ENCODE measurements at places on chromosomes 11 and 22.
A peak's percentile ranks its signal among the peaks of the same experiment; 100 is the strongest.

DNA sequence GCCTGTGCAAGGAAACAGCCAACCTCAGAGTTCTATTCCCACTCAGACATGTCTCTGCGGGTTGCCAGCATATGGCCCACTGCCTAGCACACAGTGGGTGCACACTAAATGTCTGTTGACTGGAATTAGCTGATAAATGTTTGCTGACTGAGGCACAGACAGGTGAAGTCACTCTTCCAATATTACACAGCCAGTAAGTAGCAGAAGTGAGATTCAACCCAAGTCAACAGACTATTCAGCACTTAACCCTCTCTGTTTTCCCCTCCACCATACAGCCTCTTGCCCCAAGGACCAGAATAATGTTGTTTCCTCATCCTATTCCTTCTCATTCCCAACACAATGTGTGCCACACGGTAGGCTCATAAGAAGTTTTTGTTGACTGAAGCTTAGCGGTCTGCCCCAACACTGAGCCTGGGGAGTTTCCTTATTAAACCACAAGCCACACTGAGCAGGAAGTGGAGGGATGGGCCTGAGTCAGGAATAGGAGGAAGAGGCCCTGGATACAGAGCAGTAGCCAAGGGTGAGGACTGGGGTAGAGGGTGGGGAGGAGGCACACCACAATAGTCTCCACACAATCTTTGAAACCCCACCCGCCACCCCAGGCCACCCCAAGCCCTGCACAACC lies 15.7 kb upstream of the IL10RA start:
- DNase-seq, result no peak

DNA sequence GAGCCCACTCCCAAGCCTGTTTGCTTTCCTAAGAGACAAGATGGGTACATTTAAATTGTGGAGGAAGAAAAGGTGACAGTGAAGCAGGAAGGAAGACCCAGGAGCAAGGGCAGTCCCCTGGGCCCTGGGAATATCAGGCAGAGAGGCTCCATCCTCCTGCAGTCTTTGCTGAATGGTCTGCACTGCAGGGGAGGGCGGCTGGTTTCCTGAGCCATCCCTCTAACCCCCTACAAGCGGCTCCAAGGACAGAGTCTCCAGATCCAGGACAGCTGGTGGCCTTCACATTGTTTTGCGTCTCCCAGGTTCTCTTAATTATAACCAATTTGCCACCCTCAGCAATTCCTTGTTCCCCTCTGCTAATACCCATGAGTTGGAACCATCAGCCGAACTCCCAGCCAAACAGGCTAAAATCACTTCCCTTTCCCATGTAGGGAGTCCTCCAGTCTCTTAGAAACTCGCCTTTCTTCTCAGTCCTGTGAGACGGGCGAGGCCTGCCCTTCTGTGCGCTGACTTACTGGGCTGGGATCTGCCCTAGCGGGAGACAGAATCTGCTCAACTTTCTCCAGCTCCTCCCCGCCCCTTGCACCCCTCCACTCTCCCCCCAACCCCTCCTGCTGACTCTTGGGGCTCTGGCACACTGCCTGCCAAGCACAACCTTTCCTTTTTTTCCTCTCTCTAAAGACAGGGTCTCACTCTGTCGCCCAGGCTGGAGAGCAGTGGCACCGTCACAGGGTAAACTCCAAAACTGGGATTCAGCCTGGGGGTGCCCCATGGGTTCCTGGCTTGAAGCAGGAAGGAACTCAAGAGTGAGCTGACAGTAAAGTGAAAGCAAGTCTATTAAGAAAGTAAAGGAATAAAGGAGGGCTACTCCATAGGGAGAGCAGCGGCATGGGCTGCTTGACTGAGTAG lies 53.4 kb upstream of the EMID1 start:
- DNase-seq, result peak; percentile 43

DNA sequence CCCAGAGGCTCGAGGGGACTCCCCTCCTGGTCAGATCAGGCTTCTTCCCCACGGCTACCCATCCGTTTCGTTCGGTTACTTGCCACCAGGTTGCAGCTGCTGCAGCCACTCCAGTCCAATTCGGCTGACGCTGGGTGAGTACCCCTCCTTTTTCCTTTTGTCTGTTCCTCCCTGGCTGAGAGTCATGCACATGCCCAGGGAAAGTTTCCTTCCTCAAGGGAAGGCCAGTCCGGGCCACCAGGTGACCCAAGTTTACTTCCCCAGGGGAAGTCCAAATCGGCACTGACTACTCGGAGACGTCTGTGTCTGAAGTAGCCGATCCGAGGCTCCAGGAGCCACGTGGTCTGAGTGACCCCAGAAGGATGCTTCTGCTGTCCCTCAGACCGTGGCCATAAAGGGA lies 13.2 kb upstream of the OR56A3 start:
- DNase-seq, result no peak

- DNase-seq, result no peak
Measured at GRCh38 chr11:36268337-36268985, 20.8 kb downstream of the COMMD9 start.

- no peak for DNase-seq
Measured at GRCh38 chr22:23484651-23485050, 95.4 kb downstream of the IGLL1 start.

GRCh38 chr11:12581923-12582322 lies 92.3 kb upstream of the TEAD1 start:
- DNase-seq, result no peak

DNA sequence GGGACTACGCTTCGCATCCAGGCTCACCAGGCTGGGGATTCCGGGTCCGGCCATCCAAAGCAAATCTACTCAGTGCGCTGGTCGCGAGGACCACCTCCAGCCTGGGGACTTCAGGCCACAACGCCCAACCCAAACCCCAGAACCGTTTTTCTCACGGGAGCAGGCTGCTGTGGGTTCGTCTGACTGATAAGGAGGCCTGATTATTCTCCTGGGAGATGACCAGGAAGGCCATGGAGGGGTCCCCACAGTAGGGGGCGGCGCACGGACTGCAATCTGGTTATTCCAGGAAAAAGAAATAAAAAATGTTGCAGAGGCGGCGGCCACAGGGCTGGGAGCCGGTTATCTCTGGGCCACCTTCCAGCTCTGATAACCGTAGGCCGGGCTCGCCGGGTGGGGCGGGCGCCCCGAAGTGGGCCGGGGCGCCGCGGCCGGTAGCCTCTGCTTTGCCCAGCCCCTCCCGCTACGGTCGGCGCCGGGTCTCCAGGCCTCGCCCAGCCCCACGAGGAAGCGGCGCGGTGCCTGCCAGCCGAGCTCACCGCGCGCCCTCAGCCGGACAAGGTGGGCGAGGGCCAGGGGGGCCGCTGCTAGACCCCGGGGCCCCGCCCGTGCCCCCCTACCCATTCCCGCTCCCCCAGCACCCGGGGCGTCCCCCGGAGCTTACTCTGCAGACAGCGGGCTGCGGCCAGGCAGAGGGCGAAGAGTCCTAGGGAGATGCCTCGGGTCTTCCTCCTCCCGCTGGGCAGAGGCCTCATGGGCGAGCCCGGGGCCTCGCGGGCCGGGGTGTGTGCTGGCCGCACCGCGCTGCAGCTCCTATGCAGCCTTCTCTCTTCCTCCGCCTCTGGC lies 446 bp downstream of the VSTM5 start:
- DNase-seq, result peak; percentile 39

GRCh38 chr22:47164514-47165337 lies 402.3 kb downstream of the TBC1D22A start:
- peak; percentile 27 for DNase-seq

- DNase-seq, result peak; percentile 93
Measured at GRCh38 chr22:30326706-30327362, at the start of gene TBC1D10A. Gene TBC1D10A (minus strand): TSS chr22:30326941. CDS start chr22:30326881, 60 bp downstream.

GRCh38 chr11:19405966-19406365 lies 165.2 kb upstream of the E2F8 start:
- DNase-seq, result no peak

GRCh38 chr22:18103527-18104269 lies 6.9 kb upstream of the TUBA8 start:
- DNase-seq, result no peak

DNA sequence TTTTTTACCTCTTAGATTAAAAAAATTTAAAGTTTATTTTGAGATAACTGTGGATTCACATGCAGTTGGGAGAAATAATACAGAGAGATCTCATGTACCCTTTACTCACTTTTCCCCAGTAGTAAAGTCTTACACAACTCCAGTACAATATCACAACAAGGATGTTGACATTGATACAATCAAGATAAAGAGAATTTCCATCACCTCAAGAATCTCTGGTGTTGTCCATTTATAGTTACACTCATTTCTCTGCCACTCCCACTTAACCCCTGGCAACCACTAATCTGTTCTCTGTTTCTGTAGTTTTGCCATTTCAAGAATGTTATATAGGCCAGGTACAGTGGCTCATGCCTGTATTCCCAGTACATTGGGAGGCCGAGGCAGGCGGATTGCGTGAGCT lies 10.5 kb upstream of the ZBED5 start:
- DNase-seq, result no peak

GRCh38 chr11:106077609-106078455 lies at the start of gene AASDHPPT:
Gene AASDHPPT (plus strand): TSS chr11:106077662. CDS start chr11:106077711, 49 bp downstream.
- peak; percentile 40 for DNase-seq

DNA sequence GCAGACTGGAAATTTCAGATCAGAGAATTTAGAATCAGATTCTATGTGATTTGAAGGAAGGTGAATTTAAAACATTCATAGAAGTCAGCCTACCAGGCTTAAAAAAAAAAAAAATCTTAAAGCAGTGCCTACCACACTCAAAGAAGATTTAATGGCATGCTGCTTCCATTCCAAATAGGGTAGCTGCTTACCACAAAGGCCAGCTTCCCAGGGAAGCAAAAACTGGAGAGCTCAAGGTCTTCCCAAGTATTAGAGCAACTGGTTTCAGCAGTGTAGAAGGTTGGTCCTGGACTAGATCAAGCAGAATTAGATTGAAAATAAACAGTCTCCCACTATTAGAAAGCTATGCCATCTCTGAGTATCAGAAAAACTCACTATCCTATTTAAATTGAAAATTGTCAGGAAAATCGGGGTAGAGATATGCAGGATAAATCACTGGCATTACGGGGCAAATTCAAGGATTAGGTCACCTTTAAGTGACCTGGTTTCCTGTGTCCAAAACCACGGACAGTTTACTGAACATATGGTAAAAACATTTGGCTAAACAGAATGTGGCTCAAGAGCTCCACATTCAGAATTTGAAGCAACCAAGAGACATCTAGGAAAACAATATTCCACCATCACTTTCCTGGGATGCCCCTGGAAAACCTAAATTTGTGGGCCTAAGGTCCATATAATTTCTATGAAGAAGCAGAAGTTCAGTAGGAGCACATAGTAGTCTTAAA lies 1.3 kb downstream of the C11orf42 start:
- no peak for DNase-seq

DNA sequence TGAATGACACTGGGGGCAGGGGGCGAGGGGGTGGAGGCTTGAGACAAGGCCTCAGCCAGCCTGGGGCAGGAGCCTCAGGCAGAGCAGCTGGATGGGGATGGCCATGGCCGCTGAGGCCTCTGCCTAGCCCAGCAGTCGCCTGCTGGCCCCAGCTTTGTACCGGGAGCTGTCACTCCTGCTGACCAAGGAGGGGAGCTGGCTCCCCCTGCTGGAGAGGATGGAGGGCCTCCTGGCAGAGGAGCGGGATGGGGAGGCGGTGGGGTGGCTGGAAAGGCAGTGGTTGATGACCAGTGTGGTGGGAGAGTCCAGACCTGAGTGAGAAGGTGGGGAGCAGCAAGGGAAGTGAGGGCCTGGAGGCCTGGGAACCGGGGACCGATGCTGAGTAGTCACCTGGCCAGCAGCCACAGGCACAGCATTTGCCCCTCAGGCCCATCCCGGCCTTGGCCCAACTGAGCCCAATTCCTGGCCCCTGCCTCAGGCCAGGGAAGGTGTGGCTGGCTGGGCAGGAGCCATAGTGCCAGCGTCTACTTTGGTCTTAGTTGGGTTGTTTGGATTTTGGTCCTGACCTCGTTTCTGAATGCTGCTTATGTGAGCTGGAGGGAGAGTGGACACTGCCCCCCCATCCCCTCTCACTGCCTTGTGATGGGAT lies 6.0 kb upstream of the SUSD2 start:
- peak; percentile 78 for DNase-seq

- no peak for DNase-seq
Measured at GRCh38 chr22:29765905-29766631, 739 bp downstream of the ZMAT5 start.

- DNase-seq, result peak; percentile 28
Measured at GRCh38 chr11:15988693-15989231, 367.6 kb downstream of the SOX6 start.

DNA sequence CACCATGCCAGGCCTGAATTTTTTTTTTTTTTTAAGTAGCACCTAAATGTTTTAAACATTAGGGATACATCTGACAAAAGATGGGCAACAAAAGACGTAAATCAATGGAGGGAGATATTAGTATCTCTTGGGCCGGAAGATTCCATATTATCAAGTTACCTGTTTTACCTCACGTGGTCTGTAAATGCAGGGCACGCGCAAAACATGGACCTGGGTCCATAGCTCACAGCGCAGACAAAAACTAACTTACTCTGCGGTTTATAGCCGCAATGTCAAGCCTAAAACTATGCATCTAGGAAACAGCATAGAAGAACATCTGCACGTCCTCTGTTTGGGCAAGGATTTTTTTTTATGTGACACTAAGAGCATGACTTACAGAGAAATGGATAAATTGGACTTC lies 31.5 kb upstream of the PANX2 start:
- no peak for DNase-seq

DNA sequence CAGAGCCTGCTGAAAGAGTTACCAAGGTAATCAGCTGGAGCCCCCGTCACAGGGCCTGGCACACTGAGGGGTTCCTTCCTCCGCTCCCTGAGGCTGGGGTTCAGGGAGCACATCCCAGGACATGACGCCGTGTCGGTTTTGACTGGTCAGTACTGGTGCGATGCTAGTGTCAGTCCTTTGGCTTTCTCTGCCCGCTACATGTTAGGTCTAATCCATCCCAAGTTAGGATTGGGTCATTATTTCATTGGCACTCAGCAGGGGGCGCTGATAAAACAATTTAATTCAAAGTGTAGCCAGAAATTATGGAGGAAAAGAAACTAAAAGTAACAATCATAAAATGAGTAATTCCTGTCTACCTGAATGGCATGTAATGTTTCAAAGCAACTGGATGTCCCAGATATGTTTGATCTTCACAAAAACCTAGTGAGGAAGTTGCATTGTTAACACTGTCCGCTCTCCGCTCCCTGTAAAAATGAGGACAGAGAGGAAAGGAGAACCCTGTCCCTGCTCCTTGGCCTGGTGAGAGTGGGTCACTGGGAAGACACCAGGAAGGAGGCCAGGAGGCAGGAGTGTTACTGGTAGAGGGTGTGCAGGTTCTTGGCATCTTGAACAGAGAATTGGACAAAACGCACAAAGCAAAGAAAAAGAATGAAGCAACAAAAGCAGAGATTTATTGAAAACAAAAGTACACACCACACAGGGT lies 27.1 kb downstream of the TSKU start:
- DNase-seq, result no peak

DNA sequence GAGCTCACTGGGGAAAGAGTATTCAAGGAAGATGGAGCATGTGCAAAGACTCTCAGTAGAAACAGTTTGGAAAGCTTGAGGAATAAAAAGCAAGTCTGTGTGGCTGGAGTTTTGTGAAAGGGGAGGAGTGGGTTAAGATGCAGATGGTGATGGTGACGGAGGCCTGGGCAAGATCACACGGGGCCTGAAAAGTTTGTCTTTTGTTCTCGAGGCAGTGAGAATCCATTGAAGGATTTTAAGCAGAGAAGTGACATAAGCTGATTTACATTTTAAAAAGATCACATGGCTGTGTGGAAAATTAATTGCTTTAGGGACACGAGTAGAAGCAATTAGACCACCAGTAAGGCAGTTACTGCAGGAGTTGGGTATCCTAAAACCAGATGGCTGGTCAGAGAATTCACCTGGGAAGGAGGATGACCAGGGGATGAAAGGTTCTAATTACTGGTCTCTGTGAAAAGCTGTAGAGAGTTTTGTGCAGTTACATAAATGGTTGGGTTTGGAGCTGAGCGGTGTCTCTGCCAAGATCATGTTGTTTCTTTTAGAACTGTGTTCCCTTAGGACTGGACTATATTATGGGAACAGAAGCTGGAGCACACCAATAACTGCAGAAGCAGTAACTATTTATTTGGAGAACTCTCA lies 7.1 kb downstream of the RRP8 start:
- no peak for DNase-seq
